SK-N-SH (cell line): ENCODE measurements at places on chromosomes 11 and 22. TPM values are rescaled to one million over a fixed set of nuclear protein-coding genes. Genes with fewer than 3 reads are reported as not detected.

GRAP2 gene
- 0.13 and 0.15 TPM in 2 replicates for polyA plus RNA-seq

SLC22A24 gene
- not detected in 2 replicates for polyA plus RNA-seq

PATE2 gene
- polyA plus RNA-seq: 0.06 and 0.07 TPM in 2 replicates

STK33 gene
- polyA plus RNA-seq: 12.3 and 16.6 TPM in 2 replicates

DNAL4 gene
- polyA plus RNA-seq: 15.1 and 17.6 TPM in 2 replicates

SGSM1 gene
- 0.15 and 0.26 TPM in 2 replicates for polyA plus RNA-seq

ANKRD42 gene
- polyA plus RNA-seq: 13.3 and 14.6 TPM in 2 replicates

OR52E5 gene
- not detected in 2 replicates for polyA plus RNA-seq

VSIG10L2 gene
- polyA plus RNA-seq: 0.02 and 0.16 TPM in 2 replicates

CLMP gene
- 61.9 and 85.1 TPM in 2 replicates for polyA plus RNA-seq

OR5P2 gene
- polyA plus RNA-seq: not detected in 2 replicates

TNNT3 gene
- not detected in 2 replicates for polyA plus RNA-seq

NXPE4 gene
- not detected in 2 replicates for polyA plus RNA-seq

PRG3 gene
- polyA plus RNA-seq: not detected in 2 replicates

API5 gene
- polyA plus RNA-seq: 60.1 and 80.9 TPM in 2 replicates

OR51G2 gene
- not detected in 2 replicates for polyA plus RNA-seq

NDUFV1 gene
- 220 and 278 TPM in 2 replicates for polyA plus RNA-seq

LRRC56 gene
- 1.2 and 1.4 TPM in 2 replicates for polyA plus RNA-seq

IL18BP gene
- polyA plus RNA-seq: 5.0 and 6.8 TPM in 2 replicates

NLRP6 gene
- polyA plus RNA-seq: not detected in 2 replicates

CAT gene
- polyA plus RNA-seq: 26.6 and 34.3 TPM in 2 replicates

C11orf97 gene
- polyA plus RNA-seq: not detected in 2 replicates

DGCR6L gene
- 53.9 and 59.8 TPM in 2 replicates for polyA plus RNA-seq

MDK gene
- polyA plus RNA-seq: 1,545 and 2,395 TPM in 2 replicates

DGAT2 gene
- polyA plus RNA-seq: 1.1 and 1.4 TPM in 2 replicates

BRMS1 gene
- polyA plus RNA-seq: 70.0 and 76.5 TPM in 2 replicates

APOA4 gene
- polyA plus RNA-seq: not detected in 2 replicates

LRRC4C gene
- 0.16 and 0.21 TPM in 2 replicates for polyA plus RNA-seq

UBQLNL gene
- 0.03 and 0.10 TPM in 2 replicates for polyA plus RNA-seq

OR6T1 gene
- polyA plus RNA-seq: not detected in 2 replicates

FAT3 gene
- polyA plus RNA-seq: 0.76 and 0.87 TPM in 2 replicates

ATM gene
- 14.1 and 20.4 TPM in 2 replicates for polyA plus RNA-seq

WNT11 gene
- 0.43 and 0.70 TPM in 2 replicates for polyA plus RNA-seq

BCO2 gene
- 0.87 and 1.2 TPM in 2 replicates for polyA plus RNA-seq

YPEL4 gene
- polyA plus RNA-seq: 2.3 and 2.4 TPM in 2 replicates

PRG2 gene
- not detected in 2 replicates for polyA plus RNA-seq

PPARA gene
- 4.5 TPM in 2 replicates for polyA plus RNA-seq

TIMM10B gene
- polyA plus RNA-seq: 26.2 and 33.1 TPM in 2 replicates

ANGPTL5 gene
- not detected in 2 replicates for polyA plus RNA-seq

KCNQ1 gene
- 0.05 and 0.15 TPM in 2 replicates for polyA plus RNA-seq

BDNF gene
- 21.3 and 24.4 TPM in 2 replicates for polyA plus RNA-seq

RTN4R gene
- polyA plus RNA-seq: 0.23 and 0.39 TPM in 2 replicates

GVQW3 gene
- polyA plus RNA-seq: 2.3 and 3.9 TPM in 2 replicates

SLC22A8 gene
- polyA plus RNA-seq: not detected in 2 replicates

ARHGAP42 gene
- 0.02 and 0.05 TPM in 2 replicates for polyA plus RNA-seq

MRGPRX3 gene
- polyA plus RNA-seq: not detected in 2 replicates

TESMIN gene
- 2.0 and 3.5 TPM in 2 replicates for polyA plus RNA-seq

GGT5 gene
- polyA plus RNA-seq: 3.3 and 4.6 TPM in 2 replicates

VPREB1 gene
- polyA plus RNA-seq: not detected in 2 replicates

PNPLA2 gene
- 47.7 and 60.3 TPM in 2 replicates for polyA plus RNA-seq

FOLH1 gene
- not detected in 2 replicates for polyA plus RNA-seq
